ENCODE measurements at places on chromosomes 4 and X.

DNA sequence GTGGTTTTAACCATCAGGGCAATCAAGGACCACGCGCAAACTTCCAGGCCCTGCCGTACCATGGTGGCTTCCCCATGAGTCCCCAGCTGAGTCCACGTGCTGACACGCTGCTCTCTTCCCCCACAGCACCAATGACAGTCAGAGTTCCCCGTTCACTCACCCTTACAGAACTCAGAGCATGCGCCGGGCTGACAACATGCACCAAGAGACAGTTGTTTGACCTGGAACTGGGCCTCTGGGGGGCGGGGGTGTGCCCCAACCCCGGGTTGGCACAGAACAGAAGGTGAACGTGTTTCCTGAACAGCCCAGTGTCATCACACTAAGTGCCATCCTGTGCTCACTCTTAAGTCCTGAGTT, 29.4 kb downstream of the IRF2 start:
- DNase-seq, result no peak

GRCh38 chrX:6228720-6229119, at the start of gene NLGN4X:
Gene NLGN4X, minus strand, starts transcription at chrX:6228867. Its CDS starts 77,401 bp downstream, at chrX:6151466.
- no peak for DNase-seq

DNA sequence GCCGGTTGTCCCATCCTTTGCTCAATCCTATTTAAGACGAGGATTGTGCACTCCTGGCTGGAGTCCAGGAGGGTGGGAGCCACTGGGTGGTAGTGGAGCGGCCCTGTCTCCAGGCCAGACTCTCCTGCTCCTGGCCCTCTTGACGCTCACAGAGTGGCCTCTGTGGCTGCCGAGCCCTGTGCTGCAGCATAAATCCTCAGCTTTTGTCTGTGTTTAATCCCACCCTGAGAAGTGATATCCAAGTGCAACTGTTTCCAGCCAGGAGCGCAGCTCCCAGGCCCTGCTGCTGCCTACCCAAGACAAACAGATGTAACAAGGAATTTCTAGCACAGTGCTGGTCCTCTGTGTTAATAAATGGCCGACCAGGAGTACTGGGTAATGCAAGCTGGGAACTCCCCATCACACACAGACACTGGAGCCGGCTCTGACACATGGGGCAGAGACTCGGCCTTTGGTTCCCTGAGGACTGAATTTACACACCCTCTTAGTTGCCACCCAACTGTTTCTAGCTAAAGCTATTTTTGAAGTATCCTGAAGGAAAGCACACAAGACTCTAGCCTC, 85.3 kb downstream of the GATB start:
- DNase-seq, result peak; percentile 77

DNA sequence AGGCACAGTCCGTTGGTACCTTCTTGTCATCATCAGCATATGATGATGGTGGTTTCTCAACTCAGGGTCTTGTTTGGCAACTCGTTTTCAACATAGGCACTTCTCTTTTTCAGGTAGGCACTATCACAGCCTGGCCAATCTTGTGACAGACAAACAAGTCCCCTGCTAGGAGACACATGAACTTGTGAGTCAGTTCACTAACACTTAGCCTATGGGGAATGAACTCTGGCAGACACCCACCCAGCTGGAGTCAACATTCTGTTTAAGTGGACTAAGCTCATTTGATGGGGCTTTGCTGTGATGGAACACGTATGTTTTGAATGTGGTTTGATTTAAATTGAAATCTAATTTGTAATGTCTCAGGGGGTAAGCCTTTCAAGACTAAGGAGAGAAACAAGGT, 100.7 kb upstream of the MAMLD1 start:
- DNase-seq, result no peak

DNA sequence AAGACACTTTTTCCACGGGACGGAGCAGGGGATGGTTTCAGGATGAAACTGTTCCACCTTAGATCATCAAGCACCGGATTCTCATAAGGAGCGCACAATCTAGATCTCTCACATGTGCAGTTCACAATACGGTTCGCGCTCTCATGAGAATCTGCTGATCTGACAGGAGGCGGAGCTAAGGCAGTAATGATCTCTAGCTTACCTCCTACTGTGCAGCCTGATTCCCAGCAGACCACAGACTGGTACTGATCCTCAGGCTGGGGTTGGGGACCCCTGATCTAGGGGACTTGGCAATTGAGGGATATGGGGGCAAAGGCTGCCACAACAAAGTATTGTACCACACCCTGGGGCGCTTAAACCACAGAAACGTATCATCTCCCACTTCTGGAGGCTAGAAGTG, 25.7 kb downstream of the ZNF185 start:
- no peak for DNase-seq

- no peak for DNase-seq
Observed at GRCh38 chrX:112766774-112767173, 73.9 kb downstream of the AMOT start.

GRCh38 chrX:7109049-7109531, 38.4 kb upstream of the STS start:
- DNase-seq, result no peak

GRCh38 chr4:133641191-133641590, 492.1 kb downstream of the PCDH10 start:
- DNase-seq, result no peak

DNA sequence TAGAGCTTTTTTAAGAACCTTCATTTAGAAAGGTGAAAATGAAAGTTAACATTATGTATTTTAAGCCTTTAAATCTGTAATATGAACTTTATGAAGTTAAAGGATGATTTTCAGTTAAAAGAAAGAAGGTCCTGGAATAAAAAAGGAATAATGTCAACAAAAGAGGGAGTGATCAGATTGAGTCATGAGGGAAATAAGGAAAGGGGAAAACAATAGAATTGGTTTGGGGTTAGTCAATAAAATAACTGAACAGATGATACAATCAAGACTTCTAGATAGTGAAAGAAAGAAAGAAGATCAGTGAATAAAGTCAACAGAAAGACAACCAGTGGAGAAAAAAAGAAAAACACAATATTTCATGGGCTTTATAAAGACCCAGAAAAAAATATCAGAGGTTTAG, 291.6 kb upstream of the ARSJ start:
- no peak for DNase-seq

DNA sequence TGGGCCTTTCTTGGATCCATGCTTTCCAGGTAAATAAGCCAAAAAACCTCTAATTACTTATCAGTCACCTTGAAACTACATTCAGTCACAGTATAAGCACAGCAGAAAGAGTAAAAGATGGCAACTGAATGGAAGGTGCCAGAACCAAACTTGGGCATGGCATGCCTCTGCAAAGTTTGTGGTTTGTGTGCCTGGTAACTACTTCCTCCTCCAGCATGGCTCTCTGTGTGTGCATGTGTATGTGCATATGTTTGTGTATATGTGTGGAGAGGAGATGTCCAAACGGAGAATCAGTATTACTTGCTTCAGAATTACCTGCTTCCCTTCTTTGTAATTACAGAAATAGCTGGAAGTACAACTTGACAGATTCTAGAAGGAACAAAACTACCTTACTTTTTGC, 67.5 kb downstream of the AGTR2 start:
- no peak for DNase-seq

GRCh38 chrX:153773218-153773611, 7.6 kb upstream of the SRPK3 start:
- DNase-seq, result no peak

- no peak for DNase-seq
Observed at GRCh38 chr4:6002492-6002833, 15.8 kb downstream of the C4orf50 start.

DNA sequence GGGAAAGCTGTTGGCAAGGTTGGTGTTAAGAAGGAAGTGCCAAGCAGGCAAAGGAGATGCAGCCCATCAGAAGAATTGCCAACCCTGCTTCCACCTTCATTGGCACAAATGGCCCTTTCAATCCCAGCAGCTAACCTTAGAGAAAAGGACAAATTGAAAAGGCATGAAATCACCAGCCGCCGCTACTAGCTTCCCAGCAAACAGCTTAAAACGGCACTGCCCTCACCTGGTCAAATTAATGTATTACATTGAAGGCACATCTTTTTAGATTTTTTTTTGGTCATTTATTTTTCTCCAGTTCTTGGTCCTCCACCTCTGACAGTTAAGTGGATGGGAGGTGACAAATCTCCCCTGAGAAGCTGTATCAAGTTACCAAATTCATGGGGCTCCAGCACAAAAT, 51.0 kb upstream of the NHSL2 start:
- DNase-seq, result no peak

GRCh38 chrX:13694983-13695382, 6.1 kb downstream of the RAB9A start:
- DNase-seq, result no peak

DNA sequence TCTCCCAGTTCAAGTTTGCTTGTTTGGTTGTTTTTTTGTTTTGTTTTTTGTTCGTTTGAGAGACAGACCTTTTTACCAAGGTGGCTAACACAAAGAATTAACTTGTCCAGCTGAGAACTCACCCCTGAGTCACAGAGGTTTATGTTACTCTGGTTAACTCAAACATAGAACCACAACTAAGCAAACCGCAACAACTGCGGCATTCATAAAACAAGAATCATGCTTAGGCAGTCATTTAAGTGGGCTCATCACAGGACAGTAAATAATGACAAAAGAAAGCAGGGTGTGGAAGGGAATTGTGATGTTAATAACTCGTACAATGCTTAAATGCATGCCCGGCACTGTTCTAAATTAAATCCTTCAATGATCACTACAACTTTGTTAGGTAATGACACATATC, 24.7 kb upstream of the IL13RA1 start:
- no peak for DNase-seq

- no peak for DNase-seq
Observed at GRCh38 chr4:126766241-126766640, 866.5 kb upstream of the INTU start.

DNA sequence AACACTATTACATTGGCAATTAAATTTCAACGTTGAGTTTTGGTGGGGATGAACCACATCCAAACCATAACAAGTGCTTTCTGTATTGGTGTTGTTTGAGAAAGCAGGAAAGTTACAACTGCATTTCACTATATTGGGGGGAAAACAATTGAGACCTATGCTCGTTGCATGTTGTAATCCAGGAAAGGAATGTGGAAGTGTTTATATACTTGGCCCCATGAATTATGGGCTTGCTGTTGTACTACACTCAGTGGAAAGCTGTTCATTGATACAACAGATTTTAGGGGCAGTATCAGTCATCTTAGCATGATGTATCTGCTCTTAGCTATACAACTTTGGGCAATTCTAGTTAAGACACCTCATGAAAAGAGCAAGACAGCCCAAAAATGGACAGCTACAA, 52.4 kb downstream of the KLHL5 start:
- no peak for DNase-seq

Data from lower leg skin (tissue), 4 donors.